ENCODE measurements at places on chromosomes 16 and 17.

- DNase-seq: no peak
These were observed 133.5 kb upstream of the FOXF1 start for GRCh38 chr16:86376837-86377236.

DNA sequence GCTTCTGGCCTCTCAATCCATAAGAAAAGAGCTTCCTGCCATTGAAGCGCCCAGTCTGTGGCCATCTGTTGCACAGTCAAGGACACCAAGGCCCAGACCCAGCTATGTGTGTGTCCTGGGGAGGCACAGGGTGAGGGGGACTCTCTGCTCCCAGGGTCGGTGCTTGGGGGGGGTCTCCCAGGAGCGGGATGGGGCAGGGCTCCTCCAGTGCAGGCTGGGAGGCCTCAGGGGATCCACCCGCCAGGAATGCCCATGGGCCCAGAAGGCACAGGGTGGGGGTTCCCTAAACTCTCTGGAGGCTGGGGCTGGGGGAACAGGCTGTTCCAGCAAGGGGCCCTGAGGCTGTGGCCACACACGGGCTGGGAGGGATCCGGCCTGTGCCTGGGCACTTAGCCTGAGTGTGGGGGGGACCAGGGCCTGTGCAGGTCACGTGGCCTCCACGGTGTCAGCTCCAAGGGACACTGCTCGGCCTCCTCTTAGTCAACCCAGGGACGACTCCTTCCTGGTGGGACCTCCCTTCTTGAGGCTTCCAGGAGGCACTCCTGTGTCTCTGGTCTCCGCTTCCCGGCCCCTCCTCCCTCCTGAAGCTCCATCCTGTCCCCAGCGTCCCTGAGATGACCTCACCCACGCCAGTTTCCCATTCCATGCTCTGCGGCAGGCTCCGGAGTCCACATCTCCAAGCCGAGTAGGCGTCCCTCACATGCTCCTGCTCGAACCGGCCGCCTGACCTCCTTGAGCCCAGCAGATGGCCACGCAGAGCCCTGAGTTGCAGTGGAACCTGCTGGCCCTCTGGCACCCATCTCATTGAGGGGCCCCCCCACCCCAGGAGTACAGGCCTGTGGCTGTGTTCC, 23.1 kb upstream of the BAHCC1 start:
- no peak for DNase-seq

DNA sequence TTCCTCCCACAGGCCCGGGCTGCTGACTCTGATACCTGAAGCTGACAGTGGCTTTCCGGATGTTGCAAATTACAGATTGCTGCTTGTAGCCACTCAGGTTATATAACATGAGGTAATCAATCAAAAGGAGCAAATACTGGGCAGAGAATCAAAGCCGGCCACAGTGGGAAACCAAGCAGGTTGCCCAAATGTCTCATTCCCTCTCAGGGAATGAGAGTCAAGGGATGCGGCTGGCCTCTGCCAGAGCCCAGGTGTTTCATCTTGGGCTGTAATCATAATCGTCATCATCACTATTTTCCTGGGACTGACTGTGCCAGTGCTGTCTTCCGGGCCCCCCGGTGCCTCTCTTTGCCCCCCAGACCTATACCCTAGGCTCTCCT, 292.4 kb upstream of the FOXF1 start:
- DNase-seq: no peak

- no peak for DNase-seq
These were observed 269.9 kb downstream of the SHISA9 start for GRCh38 chr16:13171313-13171712.

- DNase-seq: no peak
These were observed 78.0 kb upstream of the AMZ2 start for GRCh38 chr17:68169840-68170239.

DNA sequence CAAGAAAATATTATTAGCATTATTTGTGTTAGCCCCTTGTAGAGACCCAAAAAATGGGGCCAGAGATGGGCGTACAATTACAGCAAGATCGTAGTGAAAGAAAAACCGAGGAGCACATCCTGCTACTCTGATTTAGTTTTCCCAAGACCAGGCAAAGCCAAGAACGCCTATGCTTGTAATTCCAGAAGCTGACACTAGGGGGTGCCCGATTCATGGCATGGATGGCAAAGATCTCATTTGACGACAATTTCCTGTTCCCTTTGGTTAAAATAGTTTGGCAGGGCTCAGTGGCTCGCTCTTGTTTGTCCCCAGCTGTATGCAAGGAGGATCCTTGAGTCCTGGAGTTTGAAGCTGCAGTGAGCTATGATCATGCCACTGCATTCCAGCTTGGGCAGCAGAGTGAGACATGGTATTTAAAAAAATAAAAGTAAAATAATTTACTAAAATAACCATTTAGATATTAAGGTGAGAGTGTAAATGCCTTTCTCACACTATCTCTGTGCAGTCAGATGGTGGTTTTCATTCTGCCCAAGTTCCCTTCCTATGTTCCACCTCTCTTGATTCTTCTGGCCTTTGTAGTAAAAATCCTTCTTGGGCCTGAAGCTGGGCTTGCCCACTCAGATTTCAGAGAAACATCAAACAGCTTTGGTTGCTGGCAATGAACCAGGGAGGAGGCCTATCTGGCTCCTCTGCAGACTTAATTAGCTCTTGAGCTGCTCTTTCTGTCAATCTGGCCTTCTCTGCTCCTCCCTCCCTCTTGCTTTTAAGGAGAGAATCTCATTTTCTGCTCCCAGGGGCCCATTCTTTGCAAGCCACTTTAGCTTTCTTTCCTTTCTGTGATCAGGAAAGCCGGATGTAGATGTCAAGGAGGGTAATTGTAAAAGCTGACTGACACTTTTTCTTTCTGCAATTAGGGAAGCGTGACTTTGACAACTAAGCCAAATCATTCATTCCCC, 31.2 kb downstream of the TMEM238L start:
- no peak for DNase-seq

DNA sequence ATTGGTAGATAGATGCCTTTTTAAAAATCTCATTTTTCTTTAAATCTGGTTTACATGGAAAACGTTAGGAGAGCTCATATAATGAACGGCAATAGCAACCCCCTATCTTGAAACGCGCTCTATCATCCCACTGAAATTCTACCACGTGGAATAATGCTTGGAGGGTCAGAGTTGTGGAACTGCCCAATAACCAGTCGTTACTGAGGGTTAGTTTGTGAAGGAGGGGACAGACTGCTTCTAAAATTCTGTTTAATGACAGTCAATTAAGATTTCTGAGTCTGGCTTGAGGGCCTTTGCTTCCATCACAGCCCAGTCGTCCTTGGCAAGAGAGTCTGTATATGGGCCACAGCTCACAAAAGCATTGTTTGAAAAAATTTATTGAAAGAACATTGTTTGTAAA, 482 bp downstream of the IRF8 start:
- DNase-seq: no peak
